T-helper 9 cell (primary cell): ENCODE measurements at places on chromosomes 16 and 17.

DNA sequence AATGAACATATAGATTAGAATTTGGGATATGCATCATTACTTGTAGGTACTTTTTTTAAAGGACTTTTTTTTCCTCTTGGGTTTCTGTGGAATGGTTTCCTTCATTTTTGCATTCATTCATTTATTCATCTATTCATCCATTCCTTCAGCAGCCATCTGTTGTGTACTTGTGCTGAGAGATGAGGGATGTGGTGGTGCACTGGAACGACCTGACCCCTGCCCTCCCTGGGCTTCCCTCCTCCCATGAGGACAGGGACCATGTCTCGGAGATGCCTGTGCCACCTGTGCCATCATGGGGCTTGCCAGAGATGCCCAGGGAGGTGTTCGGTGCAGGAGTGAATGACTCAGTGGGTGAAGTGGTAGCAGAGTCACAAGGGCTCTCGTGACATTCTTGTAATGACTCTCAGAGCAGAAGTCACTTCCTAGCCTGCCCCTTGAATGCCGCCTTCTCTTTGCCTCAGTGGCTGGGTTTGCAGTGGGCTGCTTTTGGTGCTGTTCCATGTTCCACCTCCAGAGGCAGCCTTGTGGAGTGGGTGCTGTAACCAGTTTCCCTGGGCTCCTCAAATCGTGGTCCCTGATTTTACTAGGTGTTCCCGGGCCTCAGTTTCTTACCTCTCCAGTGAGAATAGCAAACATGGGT is 43.9 kb downstream of the CLEC16A start:
- DNase-seq, result no peak

- no peak for DNase-seq
These were observed 183.5 kb downstream of the KCNJ2 start for GRCh38 chr17:70352834-70353233.

DNA sequence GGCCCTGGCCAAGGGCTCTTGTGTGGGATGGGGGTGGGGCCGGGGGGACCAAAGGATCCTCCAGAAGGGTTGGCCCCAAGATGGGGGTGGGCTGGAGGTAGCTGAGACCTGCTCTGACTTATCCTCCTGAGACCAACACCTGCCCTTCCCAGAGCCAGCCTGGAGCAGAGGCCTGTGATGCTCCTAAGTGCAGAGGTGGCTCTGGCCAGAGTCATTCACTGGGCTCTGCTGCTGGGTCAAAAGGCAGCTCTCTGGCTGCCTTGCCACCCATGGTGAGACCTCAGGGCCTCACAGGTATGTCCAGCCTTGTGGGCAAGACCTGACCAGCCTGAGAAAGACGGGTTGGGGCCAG is 393 bp downstream of the SERPINF2 start:
- DNase-seq, result no peak

DNA sequence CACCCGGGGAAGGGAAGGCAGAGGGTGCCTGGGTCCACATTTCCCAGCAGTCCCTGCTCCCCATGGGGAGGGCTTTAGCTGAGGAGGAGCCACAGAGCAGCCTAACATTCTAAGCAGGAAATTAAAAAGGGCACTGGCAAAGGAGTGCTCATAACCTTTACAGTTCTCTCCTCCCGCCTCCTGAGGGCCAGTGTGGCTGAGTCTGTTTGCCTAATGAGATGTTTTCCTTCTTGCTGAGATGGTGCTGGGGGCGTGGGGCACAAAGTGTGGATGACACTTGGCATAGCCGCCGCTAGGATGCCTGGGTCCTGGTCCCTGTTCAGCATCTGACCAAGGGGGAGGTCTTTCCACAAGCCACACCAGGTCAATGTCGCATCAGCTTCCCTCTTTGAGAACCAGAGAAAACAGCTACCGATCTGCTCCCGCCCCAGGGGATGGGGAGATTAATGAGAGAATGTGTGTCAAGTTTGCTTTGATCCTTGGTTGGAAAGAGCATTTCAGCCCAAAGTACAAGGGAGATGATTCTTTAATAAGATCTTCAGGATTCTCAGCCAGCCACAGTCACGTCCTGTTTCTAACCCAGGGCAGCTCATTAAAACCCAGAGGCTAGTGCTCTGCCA is 5.8 kb downstream of the KIF18B start:
- no peak for DNase-seq

- no peak for DNase-seq
These were observed 41.4 kb downstream of the DDX19A start for GRCh38 chr16:70388006-70388680.

DNA sequence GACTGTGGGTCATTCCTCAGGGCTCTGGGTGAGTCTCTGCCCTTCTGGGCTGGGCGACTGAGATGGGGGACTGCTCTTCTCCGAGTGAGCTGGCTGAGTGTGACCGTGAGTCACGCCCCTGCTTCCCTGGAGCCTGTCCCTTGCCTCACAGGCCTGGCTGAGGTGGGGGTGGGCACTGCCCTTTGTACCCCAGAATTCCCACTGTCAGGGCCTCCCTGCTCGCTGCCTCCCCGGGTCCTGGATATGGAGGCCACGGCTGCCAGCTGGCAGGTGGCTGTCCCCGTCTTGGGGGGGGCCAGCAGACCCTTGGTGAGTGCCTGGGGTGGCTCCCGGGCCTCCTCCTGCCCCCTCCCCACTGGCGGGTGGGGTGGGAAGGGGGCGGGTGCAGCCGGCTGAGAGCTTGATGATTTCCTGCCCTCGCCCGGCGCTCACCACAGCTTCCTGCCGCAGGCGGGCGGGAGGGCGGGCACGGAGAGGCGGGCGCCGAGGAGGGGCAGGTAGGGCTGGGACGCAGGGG is at the start of gene LAT:
LAT (plus strand) TSS at position 434 of the 517 bp plus-strand sequence. CDS start 366 bp downstream, outside the sequence.
- DNase-seq, result peak; percentile 73

GRCh38 chr16:84177741-84178073 is 9.2 kb downstream of the TAF1C start:
- no peak for DNase-seq

DNA sequence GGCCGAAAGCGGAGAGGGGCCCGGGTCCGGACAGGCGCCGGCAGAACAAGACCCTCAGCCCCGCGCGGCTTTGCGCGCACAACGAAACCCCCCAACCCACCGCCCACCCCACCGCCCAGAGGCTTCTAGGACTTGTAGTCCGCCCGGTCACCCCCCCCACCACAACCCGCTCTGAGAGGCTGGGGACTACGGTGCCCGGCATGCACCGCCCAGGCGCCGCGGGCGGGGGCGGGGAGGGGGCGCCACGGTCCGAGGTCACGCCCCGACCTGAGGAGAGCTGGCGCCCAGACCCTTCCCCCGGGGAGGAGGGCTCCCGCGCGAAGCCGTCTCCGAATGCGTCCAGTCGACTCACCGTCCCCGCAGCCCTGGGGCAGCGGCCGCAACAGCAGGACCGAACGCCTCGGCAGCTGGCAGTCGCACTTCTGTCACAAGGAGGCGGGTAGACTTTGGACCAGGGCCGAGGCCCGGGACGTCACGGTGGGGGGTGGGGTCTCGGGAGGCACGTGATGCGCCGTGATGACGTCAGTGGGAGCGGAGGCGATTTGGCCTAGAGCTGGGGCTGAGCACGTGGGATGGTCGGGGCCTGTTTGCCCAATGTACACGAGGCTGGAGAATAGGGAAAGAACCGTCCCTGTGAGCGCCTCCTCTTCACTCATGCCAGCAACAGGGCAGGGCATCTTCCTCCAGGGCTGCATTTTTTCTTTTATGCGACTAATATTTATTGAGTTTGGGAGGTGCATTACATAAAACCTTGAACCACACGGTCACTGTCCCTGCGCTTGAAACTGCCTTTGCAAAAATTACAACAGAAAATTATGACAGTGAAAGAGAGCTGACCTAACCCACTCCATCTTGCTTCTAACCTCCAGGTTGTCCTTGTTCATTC is at the start of gene CDIP1:
CDIP1 (minus strand) TSS at position 424 of the 886 bp plus-strand sequence. CDS start 24,643 bp downstream, outside the sequence.
- DNase-seq, result peak; percentile 92

DNA sequence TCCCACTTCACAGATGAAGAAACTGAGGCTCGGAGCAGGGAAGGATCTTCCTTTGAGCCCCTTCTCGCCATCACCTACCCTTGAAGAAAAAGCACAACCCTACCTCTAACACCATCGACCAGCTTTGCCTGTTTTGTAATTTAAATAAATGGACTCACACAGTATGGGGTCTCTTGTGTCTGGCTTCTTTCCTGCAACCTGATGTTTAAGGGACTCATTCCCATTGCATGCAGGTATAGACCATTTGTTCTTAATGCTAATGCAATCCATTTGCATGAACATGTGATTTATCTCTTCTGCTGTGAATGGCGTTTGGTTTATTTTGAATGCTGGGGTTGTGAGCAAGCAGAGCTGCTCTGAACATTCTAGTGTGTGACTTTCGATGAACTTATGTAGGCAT is 150.8 kb upstream of the FOXF1 start:
- no peak for DNase-seq

DNA sequence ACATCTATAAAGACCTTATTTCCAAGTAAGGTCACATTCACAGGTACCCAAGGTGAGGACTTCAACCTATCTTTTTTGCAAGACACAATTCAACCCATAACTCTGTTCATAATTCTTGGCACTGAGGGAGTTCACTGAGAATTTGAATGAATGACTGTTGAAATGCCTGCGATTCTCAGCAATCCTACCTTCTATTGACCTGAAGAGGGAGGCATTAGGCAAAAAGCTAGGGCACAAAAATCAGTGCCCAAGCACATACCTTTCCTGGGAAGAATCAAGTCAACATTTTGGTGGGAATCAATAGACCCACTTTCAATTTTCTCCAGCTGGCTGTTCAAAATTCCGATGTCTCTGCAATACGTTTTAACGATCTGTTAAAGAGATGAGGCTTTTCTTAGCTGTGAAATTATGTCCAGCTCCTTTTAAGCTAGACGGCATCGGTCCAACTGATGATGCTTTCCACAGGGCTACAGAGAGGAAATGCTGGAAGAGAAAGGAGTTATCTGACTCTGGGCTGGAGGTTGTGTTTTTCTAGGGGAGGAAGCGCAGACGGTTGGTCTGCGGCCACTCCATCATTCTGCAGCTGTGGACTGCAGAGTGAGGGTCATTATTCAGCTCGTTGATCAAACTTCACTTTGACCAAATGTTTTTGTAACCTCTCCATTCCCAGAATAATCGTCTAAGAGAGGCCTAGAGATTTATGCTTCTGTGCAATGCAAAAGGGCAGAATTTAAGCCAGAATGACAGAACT is 25.2 kb downstream of the BCO1 start:
- no peak for DNase-seq

DNA sequence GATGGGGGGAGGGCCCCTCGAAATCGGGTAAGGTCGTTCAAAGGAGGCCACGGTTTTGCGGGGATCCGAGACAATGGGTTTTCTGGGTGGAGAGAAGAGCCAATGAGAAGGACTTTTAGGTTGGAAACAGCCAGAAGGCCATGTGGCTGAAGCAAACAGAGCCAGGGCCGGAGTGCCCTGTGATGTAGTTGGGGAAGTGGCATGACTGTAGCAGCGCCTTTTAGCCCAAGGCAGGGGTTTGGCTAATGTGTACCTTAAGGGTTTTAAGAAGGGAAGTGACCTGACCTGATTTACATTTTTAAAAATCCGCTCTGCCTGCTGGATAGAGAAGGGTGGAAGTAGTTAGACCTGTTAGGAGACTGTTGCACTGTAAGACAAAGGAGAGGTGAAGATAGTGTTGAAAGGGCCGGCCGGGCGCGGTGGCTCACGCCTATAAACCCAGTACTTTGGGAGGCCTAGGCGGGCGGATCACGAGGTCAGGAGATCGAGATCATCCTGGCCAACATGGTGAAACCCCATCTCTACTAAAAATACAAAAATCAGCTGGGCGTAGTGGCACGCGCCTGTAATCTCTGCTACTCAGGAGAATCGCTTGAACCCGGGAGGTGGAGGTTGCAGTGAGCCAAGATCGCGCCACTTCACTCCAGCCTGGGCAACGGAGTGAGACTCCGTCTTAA is 1.0 kb downstream of the LYRM1 start:
- no peak for DNase-seq

- DNase-seq, result no peak
These were observed 39.9 kb downstream of the USP32 start for GRCh38 chr17:60352071-60352470.
